NCI-H1930 (cell line): ENCODE measurements at places on chromosomes 16 and 17.

GRCh38 chr16:81180578-81180977 is 57.9 kb upstream of the BCO1 start:
- no peak for DNase-seq

GRCh38 chr17:79834565-79835469 is 4.4 kb downstream of the CBX4 start:
- no peak for DNase-seq

GRCh38 chr17:45900723-45901415 is 6.5 kb downstream of the MAPT start:
- no peak for DNase-seq

- no peak for DNase-seq
These were observed 819 bp downstream of the SUPT4H1 start for GRCh38 chr17:58351182-58351581.

DNA sequence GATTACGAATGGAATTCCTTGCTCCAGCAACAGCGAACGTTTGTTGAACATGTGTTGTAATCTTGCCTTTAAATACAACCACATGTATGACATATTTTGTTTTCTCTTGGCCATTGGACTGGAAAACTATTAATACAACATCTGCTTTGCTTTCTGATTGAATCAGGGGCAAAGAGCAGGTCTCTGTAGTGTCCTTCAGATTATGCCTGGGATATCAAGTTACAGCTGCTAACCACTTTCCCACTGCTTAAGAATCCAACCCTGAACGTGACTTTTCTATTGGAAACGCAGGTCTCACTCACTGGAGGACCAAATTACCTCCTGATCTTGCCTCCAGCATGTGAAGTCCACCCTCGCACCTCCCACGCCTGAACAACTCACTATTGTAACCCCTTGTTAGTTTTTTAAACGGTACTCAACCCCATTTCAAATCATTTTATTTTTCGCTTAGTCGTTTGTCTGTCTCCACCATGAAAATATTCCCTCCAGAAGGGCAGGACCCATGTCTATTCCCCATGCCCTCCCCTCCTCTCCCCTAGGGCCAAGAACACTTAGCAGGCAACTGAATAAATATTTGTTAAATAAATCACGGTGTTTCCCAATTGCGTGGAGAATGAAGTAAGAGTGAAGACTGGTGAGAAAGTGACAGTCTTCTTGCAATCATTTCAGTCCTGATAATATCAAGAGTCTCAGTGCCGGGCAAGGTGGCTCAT is 57.4 kb upstream of the MRTFB start:
- DNase-seq: no peak

GRCh38 chr16:13708347-13709120 is 211.4 kb upstream of the ERCC4 start:
- DNase-seq: no peak

GRCh38 chr17:19719355-19720209 is 3.2 kb upstream of the SLC47A2 start:
- DNase-seq: no peak

- DNase-seq: no peak
These were observed 24.8 kb downstream of the RPGRIP1L start for GRCh38 chr16:53678756-53679343.

DNA sequence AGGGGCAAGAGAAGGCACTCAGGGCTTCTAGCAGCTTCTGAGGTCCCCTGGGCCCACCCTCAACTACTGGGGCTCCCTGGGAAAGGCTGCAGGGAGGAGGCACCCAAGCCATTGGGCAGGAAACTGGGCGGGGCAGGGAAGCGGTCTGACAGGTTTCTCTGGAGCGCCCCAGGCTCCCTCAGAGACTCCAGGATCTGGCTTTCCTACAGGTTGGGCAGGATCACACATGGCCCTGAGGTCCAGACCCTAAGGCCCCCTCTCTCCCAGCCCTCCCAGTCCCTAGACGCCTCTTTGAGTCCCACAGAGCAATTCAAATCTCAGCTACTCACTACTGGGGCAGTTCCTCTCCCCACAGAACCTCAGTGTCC is 14.3 kb downstream of the JUP start:
- DNase-seq: no peak

- DNase-seq: no peak
These were observed 18.1 kb downstream of the SPNS2 start for GRCh38 chr17:4516735-4517134.

GRCh38 chr17:9628509-9628908 is 16.8 kb upstream of the USP43 start:
- no peak for DNase-seq

- no peak for DNase-seq
These were observed 65.7 kb downstream of the CEP112 start for GRCh38 chr17:66126231-66126630.

DNA sequence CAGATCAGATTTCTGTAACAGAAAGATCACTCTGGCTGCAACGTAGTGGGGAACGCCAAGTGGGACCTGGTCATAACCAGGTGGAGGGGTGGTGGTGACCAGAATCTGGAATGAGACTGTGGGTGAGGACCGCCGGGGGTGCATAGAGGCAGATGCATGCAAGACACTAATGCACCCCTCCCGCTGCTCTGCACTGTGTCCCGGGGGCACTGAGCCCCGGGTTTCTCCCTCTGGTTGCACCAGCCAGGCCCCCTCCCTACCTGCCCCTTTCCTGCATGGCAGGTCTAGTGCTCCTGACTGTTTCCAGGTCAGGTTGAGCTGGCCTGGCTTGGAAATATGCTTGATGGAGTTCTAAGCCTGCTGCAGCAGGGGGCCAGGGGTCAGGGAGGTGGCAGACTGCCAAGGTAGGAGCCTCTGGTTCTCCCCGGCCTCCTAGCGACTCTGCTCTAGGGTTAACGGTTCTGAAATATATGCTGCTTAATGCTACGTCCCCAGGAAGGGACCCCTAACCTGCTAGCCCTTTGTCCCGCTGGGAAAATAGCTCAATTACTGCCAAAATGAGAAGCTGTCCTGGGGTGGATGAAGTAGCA is 94.3 kb downstream of the SDK2 start:
- no peak for DNase-seq

GRCh38 chr17:21452377-21453143 is 76.4 kb downstream of the KCNJ12 start:
- no peak for DNase-seq

GRCh38 chr16:56606476-56607108 is 1.8 kb upstream of the MT2A start:
- no peak for DNase-seq

- no peak for DNase-seq
These were observed 9.2 kb downstream of the FMNL1 start for GRCh38 chr17:45230787-45231480.

DNA sequence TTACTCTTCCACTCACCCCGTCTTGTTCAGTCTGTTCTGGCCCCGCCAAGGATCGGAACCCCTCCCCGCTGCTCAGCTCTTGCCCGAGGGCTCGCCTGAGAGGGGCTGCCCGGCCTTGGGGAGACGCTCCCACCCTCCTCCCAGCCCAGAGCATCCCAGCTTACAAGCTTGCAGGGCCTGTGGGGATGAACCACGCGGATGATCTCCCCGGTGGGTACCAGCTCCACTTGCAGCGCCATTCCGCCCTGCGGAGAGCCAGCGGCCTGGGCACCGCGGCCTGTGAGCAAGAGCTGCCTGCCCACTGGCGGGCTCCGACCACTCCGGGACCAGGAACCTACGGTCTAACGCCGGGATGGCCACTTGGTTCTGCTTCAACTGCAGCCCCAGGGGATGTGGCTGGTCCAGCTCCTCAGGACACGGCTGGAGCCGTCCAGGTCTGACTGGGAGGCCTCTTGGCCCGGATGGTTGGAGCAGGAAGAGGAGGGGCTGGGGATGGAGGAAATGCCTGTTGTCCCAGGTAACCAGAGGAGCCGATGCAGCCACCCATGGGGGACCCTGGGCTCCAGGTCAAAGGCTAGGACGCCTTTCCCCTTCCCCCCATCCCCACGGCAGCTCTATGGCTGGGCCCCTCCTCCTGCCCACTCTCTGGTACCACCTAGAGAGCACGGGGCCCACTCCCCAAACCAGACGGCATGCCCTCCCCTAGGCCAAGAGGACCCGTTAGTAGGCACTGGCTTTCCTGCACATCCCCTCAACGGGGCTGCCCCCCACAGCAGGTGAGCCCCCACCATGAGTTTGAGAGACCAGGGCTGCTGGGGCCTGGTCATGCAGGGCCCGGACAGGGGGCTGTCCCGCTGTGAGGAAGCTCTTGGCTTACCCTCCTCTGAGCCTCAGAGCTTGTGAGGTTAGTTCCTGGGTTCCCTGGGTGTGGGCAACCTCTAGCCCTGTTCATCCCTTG is at the start of gene MYO1C:
TSS of gene MYO1C (minus strand) at position 438 of the 958 bp plus-strand sequence. CDS start at position 239, 199 bp downstream.
- no peak for DNase-seq

GRCh38 chr17:81870981-81871386 is at the start of gene ARHGDIA:
Gene ARHGDIA, minus strand, starts transcription at chr17:81871337. Its CDS starts 1,407 bp downstream, at chr17:81869930.
- no peak for DNase-seq

DNA sequence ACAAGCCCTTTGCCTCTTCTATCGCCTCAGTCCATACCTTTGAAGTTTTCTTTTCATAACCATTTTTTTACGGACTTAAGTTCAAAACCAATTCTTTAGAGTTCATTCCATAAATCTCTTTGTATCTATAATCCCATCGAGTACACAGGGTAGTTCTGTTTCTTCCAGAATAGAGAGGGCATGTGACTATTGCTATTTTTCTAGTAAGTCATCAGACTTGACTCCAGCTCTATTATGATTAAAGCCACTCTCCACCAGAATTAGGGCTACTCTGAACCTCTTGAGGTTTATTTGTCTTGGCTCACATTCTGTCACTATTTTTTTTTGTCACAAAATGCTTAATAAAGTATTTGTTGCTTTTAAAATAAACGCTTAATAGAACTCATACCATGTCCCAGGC is 191.9 kb upstream of the AXIN2 start:
- DNase-seq: no peak
